ENCODE measurements at places on chromosomes 2 and 18.

GRCh38 chr2:178845566-178846457, 38.6 kb upstream of the TTN start:
- no peak for DNase-seq

DNA sequence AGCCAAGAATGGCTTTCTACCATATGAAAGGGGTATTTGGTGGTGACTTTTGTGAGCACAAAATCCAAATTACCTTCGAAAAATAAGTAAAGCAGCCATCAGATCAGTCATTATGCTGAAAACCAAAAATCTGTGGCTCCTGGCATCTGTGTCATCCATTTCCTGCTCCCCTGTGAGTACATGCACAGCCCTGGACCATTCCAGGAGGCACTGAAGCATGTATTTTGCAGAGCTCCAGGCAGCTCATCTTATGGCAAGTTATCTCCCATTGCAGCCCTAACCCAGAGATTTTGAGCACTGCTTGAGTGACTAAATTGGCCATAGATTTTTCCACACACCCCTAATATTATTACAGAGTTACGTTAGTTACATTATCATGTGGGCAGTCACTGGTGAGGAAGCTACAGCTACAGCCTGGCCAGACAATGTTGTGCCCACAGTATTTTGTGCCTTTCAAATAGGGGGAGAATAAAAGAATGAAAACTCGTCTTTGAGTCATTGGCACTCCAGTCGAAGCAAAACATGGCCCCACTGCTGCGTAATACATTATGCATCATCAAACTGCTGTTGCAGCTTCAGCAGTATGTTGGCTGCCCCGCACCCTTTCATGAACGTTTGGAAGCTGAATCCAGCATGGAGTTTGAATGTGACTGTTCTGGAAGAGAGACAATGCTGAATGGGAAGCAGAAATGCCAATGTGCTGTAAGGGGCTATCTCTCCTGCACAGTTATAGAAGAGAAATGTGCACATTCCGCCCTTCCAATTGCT, 702.2 kb downstream of the RNF144A start:
- no peak for DNase-seq

DNA sequence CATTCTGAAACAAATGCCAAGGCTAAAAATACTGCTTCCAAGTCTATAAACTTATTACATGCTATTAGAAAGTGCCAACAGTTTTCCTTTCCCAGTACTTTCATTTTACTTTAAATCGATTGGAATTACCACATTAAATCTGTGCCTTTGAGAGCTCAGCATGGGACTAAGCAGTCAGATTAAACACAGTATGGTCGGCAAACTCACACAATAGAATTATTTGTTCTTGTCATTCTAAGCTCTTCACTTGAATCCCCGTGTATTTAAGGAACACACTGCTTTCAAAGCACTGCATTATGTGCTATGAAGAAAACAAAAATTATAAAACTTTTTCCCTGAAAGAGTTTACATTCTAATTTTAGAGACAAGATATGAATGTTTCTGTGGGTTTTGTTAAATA, 444.4 kb upstream of the SLC39A10 start:
- no peak for DNase-seq

- no peak for DNase-seq
Observed at GRCh38 chr18:12638644-12639124, 19.2 kb downstream of the SPIRE1 start.

GRCh38 chr2:175253871-175254270, 72.4 kb upstream of the ATP5MC3 start:
- no peak for DNase-seq

DNA sequence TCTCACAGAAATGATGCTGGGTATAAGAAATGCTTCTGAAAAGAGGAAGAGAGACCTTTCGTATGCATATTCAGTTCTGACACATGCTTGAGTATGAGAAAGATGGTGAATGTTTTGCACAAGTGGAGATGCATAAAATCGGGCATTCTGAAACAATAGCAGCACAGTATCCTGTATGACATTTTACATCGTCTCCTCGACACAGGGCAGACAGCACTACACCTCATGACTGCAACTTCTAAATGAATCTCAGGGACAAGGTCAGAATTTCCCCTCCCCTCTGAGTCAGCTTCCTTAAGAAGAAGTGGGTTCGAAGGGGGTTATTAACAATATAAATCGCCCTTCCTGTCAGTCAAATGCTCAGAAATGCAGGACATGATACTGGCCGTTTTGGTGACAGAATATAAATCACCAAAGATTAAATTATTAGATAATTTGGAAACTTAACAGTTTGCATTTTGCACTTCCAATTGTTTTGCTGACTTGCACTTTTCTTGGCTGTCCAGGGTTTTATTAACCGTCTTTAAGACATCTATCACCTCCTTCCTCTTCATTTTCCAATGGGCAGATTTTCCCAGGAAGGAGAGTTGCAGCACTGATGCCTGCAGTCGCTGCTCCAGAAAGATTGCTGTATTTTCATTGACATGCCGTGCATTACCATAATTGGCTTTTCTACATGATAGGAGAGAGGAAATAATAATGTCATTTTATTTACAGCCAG, 57.2 kb downstream of the TSHZ1 start:
- DNase-seq, result no peak

DNA sequence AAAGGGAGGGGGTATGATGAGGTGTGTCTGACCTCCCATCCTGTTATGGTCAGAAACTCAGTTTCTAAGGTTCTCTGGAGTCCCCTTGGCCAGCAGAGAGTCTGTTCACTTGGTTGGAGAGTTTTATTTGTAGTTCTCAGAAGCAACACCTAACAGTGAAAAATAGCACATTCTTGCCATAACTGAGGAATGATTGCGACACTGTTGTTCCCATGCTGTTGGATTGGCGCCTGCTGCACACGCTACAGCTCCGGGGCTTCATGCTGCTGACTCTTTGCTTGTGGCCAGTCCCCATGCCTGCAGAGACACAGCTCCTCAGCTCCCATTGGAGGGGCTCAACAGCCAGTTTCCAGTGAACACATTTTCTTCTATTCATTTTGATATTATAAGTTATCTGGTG, 42.1 kb downstream of the TPGS2 start:
- DNase-seq, result peak; percentile 17

- DNase-seq, result no peak
Observed at GRCh38 chr18:11269257-11269656, 119.9 kb upstream of the PIEZO2 start.

- no peak for DNase-seq
Observed at GRCh38 chr2:180539541-180539940, 440.9 kb upstream of the UBE2E3 start.

Data from HuH-7 (cell line).